Stimulated activated CD8-positive, alpha-beta memory T cell treated with anti-CD3 and anti-CD28 coated beads, Interleukin-2, amount 100 ng/mL, for 48 hours (primary cell): ENCODE measurements at places on chromosomes 13 and 19.
A peak's percentile ranks its signal among the peaks of the same experiment; 100 is the strongest.

- no peak for DNase-seq
Observed at GRCh38 chr19:2912306-2912705, 11.6 kb downstream of the ZNF57 start.

GRCh38 chr19:5152767-5153532, 184.0 kb downstream of the KDM4B start:
- DNase-seq: no peak

GRCh38 chr13:76398425-76398824, 487.8 kb downstream of the KCTD12 start:
- no peak for DNase-seq

GRCh38 chr19:38213911-38214625, 10.0 kb downstream of the DPF1 start:
- DNase-seq: peak; percentile 71

DNA sequence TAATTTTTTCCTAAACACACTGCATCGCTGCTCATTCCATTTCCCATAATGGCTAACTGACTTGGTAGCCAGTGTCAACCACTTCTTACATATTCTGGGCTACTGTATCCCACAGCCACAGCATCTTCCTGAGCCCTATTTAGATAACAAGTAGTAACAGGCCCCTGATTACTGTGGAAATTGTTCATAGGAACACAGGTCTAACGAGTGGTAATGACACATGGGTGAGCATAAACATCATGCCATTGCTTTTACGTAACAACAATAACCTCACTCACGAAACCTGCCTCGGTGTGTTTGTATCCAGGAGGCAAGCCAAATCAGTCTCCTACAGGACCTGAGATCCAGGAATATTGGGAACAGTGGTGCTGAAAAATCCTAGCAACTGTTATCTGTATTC, 438.6 kb downstream of the KLF5 start:
- DNase-seq: no peak

GRCh38 chr13:98492335-98493041, 84.4 kb downstream of the STK24 start:
- no peak for DNase-seq

DNA sequence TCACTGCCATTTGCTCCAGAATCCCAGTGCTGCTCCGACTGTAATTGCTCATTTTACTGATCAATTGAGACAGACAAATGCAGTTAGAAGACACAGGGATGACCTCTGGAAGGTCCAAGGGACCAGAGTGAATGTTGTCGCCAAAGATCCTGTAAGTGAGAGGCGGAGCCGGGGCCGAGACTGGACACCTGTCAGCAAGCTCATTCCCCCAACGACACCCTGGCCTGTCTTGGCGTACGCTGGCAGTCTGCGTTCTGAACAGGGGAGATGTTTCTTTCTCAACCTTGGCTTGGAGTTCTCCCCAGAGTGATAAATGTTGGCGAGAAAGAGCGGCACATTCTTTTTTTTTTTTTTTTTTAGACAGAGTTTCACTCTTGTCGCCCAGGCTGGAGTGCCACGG, 24.2 kb downstream of the GADD45B start:
- no peak for DNase-seq

DNA sequence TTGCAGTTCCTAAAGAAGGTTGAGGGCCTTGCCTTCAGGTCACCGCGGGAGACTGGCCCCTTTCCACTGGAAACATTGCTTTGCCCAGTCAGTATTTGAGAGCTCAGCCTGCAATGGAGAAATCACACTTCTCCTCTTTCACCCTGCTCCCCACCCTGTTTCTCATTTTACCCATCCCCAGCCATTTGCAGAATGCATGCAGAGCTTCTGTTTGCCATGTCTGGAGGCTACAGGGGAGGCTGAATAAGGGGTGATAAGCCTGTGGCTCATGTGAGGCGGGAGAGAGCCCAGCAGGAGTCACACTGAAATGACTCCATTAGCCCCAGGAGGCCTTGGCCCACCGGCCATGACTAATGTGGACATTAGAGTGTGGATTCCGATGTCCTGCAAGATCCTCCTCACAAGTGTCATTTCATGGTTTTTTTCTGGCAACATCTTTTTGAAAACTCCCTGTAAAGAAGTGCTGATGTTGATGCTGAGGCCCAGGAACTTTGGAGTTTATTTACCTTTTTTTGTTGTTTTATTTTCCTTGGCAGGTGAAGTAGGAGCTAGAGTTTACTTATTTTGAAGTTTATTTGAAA, 6.3 kb downstream of the SPINT2 start:
- no peak for DNase-seq

DNA sequence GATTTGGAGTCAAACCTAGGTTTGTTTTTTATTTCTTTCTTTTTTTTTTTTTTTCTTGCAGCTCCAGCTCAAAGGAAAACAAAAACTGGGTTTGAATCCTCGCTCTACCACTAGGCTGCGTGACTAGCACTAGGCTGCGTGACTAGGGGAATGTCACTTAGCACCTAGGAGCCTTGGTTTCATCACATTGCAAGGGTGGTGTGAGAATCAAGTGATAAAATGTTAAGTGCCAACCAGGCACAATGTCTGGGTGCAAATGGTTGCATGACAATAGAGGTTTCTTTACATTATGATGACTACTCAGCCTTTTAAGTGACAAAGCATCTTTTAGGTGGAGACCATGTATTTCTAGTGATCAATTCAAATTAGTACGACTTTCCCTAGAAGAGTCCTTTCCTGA, 27.9 kb downstream of the RCBTB2 start:
- no peak for DNase-seq

- peak; percentile 52 for DNase-seq
Observed at GRCh38 chr19:40305403-40305802, 20.3 kb upstream of the AKT2 start.

- DNase-seq: no peak
Observed at GRCh38 chr13:75495938-75496337, 14.0 kb upstream of the TBC1D4 start.

GRCh38 chr19:50039968-50040367, 14.2 kb downstream of the ZNF473 start:
- no peak for DNase-seq

DNA sequence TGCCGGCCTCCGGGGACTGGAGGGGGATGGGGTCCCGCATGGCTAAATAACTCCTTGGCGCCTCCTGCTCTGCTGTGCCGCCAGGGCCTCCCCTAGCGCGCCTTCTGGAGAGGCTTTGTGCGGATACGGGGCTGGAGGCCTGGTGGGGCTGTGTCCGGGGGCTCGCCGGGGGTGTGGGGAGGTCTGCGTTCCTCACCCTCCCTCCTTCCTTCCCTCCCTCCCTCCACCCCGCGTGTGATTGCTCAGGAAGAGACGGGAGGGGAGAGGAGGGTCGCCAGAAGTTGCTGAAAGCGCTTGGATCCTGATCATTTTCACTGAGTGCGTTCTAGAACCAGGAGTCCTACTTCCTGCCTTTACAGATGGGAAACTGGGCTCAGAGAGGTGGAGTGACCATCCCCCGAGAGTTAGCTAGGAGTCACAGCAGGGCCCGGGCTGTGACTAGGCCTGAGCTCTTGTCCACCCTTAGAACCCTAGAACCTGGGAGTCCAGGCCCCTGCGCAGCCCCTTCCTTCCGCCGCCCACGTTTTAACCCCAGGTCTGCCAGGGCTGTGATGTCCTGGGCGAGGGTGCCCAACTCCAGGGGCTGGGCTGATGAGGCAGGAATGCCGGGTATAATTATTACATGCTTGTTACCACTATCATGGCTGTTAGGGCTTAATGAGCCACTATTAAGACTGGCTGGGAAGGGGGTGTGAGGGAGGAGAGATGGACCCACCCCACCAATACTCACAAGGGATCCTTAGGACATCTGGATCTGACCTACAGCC, 782 bp upstream of the JUND start:
- no peak for DNase-seq

DNA sequence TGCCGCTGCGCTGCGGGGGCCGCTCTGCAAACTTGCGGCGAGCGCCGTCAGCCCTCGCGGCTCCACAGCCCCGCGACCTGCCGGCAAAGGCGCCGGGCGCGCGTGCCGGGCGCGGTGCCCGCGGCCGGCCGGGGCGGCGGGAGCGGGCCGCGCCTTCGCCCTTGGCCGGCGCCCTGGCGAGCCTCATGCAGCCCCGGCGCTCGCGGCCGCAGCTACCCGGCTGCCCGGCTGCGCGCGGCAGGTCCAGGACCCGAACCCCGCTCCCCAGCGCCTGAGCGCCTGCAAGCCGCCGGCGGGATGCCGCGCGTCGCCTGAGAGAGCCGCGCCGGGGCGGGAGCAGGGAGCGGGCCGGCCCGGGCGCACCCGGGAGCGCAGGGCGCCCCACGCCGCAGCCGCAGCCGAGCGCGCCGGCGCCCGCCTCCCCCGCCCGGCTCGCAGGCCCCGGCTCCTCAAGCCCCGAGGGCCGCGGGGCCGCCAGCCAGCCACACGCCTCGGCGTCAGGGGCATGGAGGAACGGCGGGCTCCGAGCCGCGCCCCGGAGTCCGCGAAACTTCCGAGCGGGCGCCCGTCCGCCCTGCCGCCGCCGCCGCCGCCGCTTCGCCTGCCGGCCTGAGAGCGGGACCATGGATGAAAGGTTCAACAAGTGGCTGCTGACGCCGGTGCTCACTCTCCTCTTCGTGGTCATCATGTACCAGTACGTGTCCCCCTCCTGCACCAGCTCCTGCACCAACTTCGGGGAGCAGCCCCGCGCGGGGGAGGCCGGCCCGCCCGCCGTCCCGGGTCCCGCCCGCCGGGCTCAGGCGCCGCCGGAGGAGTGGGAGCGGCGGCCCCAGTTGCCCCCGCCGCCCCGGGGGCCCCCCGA, 564 bp downstream of the HS6ST3 start:
- no peak for DNase-seq

GRCh38 chr13:36857253-36857652, 38.2 kb downstream of the RFXAP start:
- no peak for DNase-seq

DNA sequence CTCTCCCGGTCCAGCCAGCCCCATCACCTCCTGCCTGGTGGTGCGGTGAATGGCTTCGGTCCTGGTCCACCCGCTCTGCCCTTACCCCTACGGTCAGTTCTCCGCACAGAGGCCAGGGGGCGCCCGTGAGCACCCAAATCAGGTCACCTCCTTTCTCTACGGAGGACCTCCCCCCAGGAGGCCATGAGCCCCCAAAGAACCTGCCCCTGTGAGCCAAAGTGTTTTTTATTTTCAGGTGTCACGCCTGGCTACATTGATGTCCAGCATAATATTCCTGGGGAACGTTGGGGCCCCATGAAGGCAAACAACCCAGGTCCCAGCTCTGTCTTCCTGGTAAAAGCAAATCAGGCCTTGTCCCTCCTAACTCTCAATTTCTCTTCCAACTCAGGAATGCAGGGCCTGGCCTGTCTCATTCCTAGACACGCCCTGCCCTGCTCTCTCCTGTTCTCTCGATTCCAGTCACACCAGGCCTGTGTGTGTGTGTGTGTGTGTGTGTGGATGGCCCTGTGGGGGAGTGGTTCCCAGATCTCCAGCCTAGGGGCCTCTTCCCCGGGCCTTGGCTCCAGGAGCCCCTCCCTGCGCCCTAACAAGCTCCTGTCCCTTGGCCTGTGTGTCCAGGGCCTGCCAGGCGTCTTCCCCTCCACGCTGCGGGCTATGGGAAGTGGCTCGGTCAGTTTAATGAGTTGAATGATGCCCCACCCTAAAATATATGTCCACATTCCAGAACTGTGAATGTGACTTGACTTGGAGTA, 9.7 kb upstream of the GIPC1 start:
- peak; percentile 58 for DNase-seq

GRCh38 chr13:36108342-36108741, 22.8 kb downstream of the DCLK1 start:
- DNase-seq: no peak

GRCh38 chr13:113995051-113995601, 21.2 kb upstream of the C13orf46 start:
- DNase-seq: no peak

DNA sequence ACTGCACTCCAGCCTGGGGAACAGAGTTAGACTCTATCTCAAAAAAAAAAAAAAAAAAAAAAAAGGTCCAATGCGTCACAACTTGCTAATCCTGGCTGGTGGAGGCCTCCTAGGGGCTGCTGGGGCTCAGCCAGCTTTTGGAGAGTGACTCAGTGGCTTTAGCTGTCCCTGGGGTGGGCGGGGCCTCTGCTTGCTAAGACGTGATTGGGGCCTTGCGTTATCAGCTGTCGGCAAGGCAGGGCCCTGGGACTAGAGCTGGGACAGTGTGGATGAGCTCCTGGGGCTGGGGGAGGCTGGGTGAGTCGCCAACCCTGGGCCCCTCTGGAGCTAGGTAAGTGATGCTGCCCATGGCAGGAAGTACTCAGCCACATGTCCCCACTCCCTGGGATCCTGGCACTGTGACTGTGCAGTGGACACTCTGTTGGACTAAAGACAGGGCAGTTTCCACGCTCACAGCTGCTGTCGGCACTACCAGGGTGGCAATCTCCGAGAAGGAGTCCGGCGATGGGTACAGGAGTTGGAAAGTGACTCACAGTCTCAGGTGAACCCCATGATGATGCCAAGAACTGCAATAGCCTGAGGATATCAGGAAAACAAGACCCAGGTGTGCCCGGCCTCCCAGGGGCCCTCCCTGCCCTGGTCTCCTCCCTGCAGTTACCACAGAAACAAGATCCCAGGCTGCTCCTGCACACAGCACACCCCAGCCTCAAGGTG, 32.2 kb downstream of the F2RL3 start:
- no peak for DNase-seq

- DNase-seq: no peak
Observed at GRCh38 chr13:76711550-76712182, 174.5 kb downstream of the KCTD12 start.
